ENCODE measurements at places on chromosomes 3 and 15.

GRCh38 chr3:141086188-141086587, 35.0 kb downstream of the SPSB4 start:
- no peak for DNase-seq

- no peak for DNase-seq
Measured at GRCh38 chr3:45120359-45121158, 25.6 kb downstream of the CDCP1 start.

DNA sequence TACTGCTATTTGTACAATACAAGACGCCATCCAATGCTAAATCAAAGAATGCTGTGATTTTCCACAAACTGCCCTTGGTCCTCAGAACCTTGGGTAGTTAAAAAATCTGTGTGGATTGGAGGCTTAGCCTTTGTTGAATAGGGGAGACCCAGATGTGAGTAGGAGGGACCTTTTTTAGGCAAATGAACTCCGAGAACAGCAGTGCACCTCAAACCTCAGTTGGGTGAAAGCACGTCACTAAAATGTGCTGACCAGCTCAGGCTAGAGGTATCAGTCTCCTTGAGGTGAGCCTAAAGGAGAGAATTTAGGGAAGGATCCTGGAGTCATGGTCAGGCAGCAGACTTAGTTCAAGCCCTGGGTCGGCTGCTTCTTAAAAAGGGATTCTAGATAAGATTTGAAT, 200.7 kb downstream of the SOX2 start:
- no peak for DNase-seq

DNA sequence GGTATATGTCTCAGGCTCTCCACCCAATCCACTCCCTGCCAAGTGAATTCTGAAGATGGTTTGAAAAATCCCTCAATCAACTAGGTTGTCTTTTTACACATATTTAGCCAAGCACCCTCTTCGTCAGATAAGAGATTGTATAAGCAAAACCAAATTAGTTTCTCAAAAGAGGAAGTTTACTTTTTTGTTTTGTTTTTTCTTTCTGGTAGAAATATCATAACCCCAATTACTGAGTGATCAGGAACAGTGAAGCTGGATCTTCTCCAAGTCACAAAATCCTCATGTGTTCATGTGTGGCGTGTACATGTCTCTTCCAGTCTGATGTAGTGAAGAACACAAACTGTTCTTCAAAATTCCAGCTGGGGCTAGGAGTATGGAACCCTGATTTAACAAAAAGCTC, 180.6 kb downstream of the FOXP1 start:
- DNase-seq: no peak

GRCh38 chr15:70768257-70768883, 5.0 kb upstream of the UACA start:
- no peak for DNase-seq

DNA sequence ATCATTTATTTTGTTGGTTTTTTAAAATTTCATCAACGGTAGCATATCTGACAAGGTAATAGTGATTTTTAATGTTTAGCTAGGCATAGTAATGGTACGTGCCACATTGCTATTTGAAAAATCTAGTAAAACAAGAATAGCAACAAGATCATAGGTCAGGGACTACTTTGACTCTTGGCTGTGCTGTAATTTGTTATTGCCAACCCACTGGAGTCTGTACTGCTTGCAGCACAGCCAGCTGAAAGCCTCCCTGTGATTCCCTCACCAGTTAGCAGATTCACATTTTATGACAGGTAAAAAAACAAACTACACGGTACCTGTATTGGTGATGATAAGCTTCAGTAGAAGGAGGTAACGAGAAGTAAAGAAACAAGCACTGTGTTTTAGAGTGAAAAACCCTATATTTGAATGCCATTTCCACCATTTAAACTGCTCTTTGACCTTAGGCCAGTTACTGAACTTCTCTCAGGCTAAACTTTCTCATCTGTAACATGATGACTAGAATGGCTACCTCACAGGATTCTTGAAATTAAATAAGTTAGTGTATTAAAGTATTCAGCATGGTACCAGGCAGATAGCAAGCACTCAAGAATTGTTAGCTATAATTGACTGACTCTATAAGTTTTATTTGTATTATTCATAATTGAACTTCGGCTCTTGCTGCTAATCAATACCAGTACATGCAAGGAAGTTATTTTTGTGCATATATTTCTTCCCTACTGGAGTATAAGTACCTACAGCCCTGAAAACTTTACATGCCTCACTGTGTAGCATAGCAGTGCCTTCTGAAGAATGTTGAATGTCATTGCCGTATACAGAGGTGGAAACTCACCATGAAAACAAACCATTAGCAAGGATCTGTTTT, 16.1 kb downstream of the FILIP1L start:
- DNase-seq: no peak

DNA sequence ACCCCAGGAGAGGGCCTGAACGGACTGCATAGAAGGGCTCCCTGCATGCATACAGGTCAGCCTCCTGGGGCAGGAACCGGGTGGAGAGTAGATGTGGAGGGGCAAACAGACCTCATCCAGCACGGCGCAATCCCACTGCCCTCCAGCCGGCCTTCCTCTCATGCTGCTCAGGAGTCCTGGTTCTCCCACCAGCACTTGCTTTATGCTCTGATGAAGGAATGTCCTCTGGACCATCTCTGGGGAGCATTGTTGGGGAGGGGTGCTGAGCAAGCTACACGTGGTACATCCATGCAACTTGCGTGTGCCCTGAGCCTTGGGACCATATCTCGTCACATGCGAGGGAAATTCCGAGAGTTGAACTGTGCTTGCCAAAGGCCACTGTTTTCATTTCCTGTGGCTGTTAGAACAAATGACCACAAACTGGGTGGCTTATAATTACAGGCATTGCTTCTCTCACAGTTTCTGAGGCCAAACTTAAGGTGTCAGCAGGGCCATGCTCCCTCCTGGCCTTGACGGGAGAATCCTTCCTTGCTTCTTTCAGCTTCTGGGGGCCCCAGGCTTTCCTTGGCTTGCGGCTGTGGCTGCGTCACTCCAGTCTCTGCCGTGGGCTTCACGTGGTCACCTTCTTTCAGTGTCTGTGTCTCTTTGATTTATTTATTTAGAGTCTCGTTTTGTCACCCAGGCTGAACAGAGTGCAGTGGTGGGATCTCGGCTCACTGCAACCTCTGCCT, 12.2 kb downstream of the SELENOS start:
- DNase-seq: no peak

DNA sequence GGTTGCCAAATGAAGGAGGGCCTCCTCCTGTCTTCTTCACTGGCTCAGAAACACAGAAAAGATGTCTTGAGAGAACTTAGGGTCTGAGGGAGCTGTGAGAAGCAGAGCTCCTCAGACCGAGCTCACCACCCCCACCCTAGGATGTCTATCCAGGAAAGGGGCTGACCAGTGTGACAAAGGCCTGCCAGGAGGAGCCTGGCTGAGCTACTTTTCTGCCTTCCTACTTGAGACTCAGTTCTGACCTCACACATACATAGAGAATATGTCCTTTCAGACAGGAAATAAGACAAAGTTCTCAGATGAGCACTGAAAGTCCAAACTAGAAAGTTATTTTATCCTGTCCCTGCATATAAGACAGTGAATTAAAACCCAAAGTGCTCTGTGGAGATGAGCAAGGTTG, 54.5 kb downstream of the KIF9 start:
- no peak for DNase-seq

GRCh38 chr3:61454801-61455200, 106.6 kb upstream of the PTPRG start:
- no peak for DNase-seq

- no peak for DNase-seq
Measured at GRCh38 chr3:90062016-90062415, 954.6 kb downstream of the EPHA3 start.

DNA sequence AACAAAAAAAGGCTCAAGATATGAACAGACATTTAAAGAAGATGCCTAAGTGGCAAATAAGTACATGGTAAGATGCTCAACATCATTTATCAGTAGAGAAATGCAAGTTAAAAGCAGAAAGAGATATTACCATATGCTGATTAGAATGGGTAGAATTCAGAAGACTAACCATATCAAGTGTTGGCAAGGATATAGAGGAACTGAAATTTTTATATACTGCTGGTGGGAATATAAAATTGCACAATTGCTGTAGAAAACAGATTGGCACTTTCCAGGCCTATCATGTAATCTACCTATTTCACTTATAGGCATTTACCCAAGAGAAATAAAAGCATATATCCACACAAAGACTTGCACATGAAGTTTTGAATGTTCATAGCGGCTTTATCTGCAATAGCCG, 17.1 kb downstream of the SLC28A1 start:
- DNase-seq: no peak

DNA sequence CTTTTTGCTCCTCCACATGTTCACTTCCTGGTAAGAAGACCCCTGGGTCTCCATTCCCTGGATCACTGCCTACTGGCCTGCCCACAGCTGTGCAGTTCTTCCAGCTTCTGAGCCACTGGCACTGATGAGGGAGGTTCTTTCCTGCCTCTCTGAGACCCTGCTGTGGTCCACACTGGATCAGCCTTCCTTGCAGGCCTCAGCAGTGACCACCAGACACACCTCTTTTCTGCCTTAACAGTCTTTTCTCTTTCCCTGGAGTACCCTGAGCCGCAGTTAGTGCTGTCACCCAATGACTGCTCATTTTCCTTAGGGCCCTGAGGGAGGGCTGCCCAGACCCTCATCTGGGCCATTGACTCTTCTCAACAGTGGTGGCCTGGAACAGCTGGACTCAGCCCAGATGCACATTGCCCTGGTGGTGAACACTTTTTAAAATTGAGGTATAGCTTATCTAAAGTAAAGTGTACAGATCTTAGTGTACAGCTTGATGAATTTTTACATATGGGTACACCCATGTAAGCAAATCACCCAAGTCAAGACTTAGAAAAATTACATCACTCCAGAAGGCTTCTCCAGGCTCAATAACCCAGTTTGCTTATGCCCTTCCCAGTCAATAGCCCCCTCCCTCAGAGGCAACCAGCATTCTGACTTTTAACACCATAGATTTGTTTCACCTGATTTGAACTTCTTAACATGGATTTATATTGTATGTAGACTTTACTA, 32.8 kb upstream of the C3orf80 start:
- DNase-seq: no peak

- DNase-seq: no peak
Measured at GRCh38 chr15:68203956-68204355, 1.2 kb downstream of the CALML4 start.

GRCh38 chr3:3800080-3800455, 837 bp downstream of the LRRN1 start:
- peak; percentile 14 for DNase-seq

DNA sequence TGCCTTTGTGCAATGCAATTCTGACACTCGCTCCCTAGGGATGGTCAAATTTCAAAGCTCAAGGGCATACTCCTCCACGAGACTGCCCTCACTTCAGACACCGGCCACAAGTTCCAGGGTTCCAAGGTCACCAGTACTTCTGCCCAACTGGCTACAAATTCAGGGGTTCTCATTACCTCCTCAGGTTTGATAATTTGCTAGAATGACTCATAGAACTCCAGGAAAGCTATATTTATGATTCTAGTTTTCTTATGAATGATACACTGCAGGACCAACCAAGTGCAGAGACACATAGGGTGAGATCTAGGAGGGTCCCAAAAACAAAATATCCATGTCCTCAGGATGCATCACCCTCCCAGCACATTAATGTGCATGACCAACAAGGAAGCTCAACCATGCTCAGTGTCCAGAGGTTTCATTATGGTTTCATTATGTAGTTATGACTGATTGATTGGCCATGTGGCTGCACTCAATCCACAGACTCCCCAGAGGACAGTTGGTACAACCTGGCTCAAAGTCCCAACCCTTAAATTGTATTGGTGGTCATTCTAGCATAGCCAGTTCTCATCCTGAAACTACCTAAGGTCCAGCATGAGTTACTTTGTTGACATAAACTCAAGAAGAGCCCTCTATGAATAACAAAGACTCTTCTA, 170.4 kb upstream of the LRRN1 start:
- no peak for DNase-seq

- DNase-seq: no peak
Measured at GRCh38 chr15:45372041-45372995, 6.0 kb downstream of the GATM start.

DNA sequence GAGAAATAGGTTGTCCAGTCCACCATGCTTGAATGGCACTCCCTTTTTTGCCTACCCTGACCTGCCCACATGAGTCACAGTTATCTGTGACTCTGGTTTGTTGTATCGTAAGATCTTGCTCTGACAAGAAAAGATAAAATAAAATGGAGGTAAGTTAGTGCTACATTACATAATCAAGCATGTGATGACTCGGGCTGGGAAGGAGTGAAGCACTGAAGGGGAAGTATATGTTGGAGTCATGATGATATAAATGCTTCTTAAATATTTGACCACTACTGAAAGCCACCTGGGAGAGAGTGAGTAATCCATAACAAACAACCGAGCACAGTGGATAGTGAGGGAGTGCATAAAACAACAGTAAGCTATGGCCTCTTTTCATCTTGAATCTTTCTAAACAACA, 124.4 kb downstream of the SHOX2 start:
- DNase-seq: no peak
